ENCODE measurements at places on chromosomes 16 and 17.

- DNase-seq, result no peak
These were observed 5.0 kb upstream of the DUS1L start for GRCh38 chr17:82070611-82071010.

DNA sequence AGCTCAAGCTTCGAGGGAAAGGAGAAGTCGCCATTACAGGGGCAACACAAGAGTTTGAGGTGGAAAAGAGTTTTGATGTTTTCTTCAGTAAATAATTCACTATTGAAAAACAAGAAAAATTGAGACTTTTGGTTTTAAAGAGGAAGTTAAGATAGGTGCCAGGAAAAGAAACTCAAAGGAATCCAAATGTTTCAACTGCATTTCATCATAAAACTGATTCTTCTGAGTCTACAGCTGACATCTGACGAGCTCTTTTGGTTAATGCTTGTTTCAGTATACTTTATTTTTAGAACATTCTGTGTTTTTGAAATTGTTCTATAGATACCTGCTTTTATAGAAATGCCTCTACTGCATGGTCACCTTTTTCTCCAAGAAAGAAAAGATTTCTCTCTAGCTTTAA lies 54.0 kb downstream of the ERN1 start:
- no peak for DNase-seq

GRCh38 chr17:72152387-72152929 lies 31.6 kb downstream of the SOX9 start:
- no peak for DNase-seq

DNA sequence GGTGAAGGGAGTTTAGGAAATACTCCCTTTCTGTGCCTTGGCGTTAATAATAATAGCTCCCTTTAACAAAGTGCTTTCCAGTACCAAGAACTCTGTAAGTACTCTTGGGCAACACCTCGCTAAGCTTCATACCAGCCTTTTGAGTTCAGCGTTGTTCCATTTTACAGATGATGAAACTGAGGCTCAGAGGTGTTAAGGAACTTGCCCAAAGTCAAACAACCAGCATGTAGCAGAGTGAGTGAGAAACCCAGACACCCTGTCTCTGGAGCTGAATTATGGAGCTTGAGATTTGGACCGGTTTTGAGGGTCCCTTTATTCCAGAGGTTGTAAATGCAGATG lies 607 bp downstream of the KATNIP start:
- DNase-seq, result no peak

DNA sequence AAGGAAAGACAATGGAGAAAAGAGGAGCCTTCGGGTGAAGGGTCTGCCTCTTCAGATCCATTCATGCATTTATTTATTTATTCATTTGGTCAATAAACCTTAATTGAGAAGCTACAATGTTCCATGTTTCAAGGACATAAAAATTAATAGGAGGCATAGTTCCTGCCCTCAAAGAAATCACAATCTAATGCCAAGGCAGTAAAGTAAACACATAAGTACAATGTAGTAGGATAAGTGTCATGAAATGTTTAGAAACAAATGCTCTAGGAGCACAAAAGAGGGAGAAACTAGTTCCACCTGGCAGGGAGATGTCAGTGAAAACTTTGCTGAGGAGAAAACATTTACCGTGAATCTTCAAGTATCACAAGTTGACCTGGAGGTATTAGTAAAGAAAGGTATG lies 103.5 kb upstream of the NOG start:
- DNase-seq, result no peak

All from activated CD4-positive, alpha-beta T cell treated with anti-CD3 and anti-CD28 coated beads, Interleukin-2, amount 10 ng/mL, durations not matched to agents 24 days and 14 days (primary cell).